ENCODE measurements at places on chromosomes 6 and 20. TPM values are rescaled to one million over a fixed set of nuclear protein-coding genes. Genes with fewer than 3 reads are reported as not detected.

The JAG1 gene
- total RNA-seq = 34.9 TPM

The SLC22A7 gene
- total RNA-seq = not detected

The MOXD1 gene
- 118 TPM for total RNA-seq

The CTAGE9 gene
- total RNA-seq = not detected

The RAE1 gene
- 30.9 TPM for total RNA-seq

The C6orf58 gene
- total RNA-seq = not detected

The ADGRF5 gene
- under 0.01 TPM for total RNA-seq

The SLC24A3 gene
- total RNA-seq = not detected

The C6orf15 gene
- not detected for total RNA-seq

The ULBP1 gene
- total RNA-seq = 0.44 TPM

The CLVS2 gene
- under 0.01 TPM for total RNA-seq

The KCNK17 gene
- not detected for total RNA-seq

The KHDC1L gene
- total RNA-seq = not detected

The NRSN1 gene
- total RNA-seq = not detected

The SPATS1 gene
- total RNA-seq = not detected

The CRISP1 gene
- not detected for total RNA-seq

The MAK gene
- not detected for total RNA-seq

The TP53TG5 gene
- 0.50 TPM for total RNA-seq

The STAU1 gene
- total RNA-seq = 74.3 TPM

The TMEM217 gene
- total RNA-seq = 1.8 TPM

The MYLK2 gene
- total RNA-seq = not detected

The CST5 gene
- not detected for total RNA-seq

The NFATC2 gene
- under 0.01 TPM for total RNA-seq

The TMEM74B gene
- total RNA-seq = not detected

The SRSF6 gene
- 59.8 TPM for total RNA-seq

The DNAH8 gene
- total RNA-seq = 0.44 TPM

The IPCEF1 gene
- total RNA-seq = under 0.01 TPM

The ARFGEF3 gene
- total RNA-seq = 0.44 TPM

The RAET1E gene
- 2.2 TPM for total RNA-seq

The EPHA7 gene
- not detected for total RNA-seq

The CFB gene
- 24.1 TPM for total RNA-seq

The CYP39A1 gene
- total RNA-seq = 1.3 TPM

The SIRPB2 gene
- total RNA-seq = not detected

The DYNLT2 gene
- 0.99 TPM for total RNA-seq
